Heart left ventricle (tissue), 16 donors: ENCODE measurements at places on chromosomes 16 and 17. TPM values are rescaled to one million over a fixed set of nuclear protein-coding genes. Genes with fewer than 3 reads are reported as not detected.
A peak's percentile ranks its signal among the peaks of the same experiment; 100 is the strongest.

NPIPA1 gene
- 46.5 TPM for total RNA-seq

RHOT2 gene
- total RNA-seq, result 82.1 TPM

GDPD3 gene
- 1.8 TPM for total RNA-seq

SLFN14 gene
- total RNA-seq, result not detected

ABCC3 gene
- total RNA-seq, result 1.8 TPM

ACSM2A gene
- total RNA-seq, result not detected

KRT9 gene
- total RNA-seq, result not detected

TPSD1 gene
- not detected for total RNA-seq

KRT32 gene
- not detected for total RNA-seq

MSLN gene
- not detected for total RNA-seq

PFAS gene
- 23.8 TPM for total RNA-seq

- H3K4me3 ChIP-seq, result no peak overlapping the region
- no peaks in the 10 kb centered on the region for H3K36me3 ChIP-seq
- DNase-seq, result no peak
- no peaks in the 10 kb centered on the region for H3K27me3 ChIP-seq
- H3K4me1 ChIP-seq, result no peaks in the 10 kb centered on the region
Measured at GRCh38 chr17:6423931-6424330, 11.0 kb downstream of the AIPL1 start.

DNA sequence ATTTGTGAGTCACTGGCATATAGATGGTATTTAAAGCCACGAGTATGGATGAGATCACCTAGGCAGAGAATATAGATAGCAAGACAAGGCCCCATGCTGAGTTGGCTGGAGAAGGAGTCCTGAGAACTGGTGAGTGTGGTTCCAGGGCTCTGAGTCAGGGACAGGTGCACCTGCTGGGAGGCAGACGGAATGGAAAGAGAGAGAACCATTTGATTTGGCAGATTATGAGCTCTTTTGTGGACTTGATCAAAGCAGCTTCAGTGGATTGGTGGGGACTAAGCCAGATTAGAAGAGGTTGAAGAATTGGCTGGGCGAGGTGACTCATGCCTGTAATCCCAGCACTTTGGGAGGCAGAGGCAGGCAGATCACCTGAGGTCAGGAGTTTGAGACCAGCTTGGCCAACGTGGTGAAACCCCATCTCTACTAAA lies 4.3 kb upstream of the C16orf92 start:
- H3K27me3 ChIP-seq, result no peaks in the 10 kb centered on the region
- DNase-seq, result no peak
- H3K36me3 ChIP-seq, result no peaks in the 10 kb centered on the region
- no peak overlapping the region for H3K4me3 ChIP-seq
- H3K4me1 ChIP-seq, result no peaks in the 10 kb centered on the region
- H3K27ac ChIP-seq, result no peak overlapping the region

- H3K27me3 ChIP-seq, result no peaks in the 10 kb centered on the region
- peaks cover 3% of the 10 kb centered on the region for H3K4me1 ChIP-seq
- H3K36me3 ChIP-seq, result peaks cover 39% of the 10 kb centered on the region
- DNase-seq, result no peak
- H3K4me3 ChIP-seq, result no peak overlapping the region
Measured at GRCh38 chr17:44176671-44177501, 6.4 kb downstream of the ASB16 start.

GRCh38 chr16:80166082-80166481 lies 374.7 kb upstream of the DYNLRB2 start:
- H3K36me3 ChIP-seq, result no peaks in the 10 kb centered on the region
- DNase-seq, result no peak
- H3K4me1 ChIP-seq, result no peaks in the 10 kb centered on the region
- no peak overlapping the region for H3K27ac ChIP-seq

DNA sequence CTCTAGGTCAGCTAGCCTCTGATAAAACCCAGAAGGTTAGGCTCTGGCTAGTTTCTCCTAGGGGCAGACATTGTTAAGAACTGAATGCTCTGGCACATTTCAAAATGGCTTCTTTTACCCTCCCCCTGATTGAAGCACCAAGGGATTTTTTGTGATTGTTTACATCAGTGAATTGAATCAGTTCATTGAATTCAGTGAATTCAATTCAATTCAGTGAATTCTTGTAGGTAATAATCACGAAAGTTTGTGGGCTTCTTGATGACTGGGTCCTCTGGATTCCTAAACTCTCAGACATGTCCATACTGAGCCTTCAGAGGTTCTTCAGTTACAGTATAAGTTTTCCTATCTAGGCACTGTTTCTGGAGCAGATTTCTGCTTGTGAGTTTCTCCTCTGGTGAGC lies 135.2 kb upstream of the ELAC2 start:
- H3K36me3 ChIP-seq, result no peaks in the 10 kb centered on the region
- H3K4me3 ChIP-seq, result no peak overlapping the region
- no peaks in the 10 kb centered on the region for H3K4me1 ChIP-seq
- no peak for DNase-seq
- no peaks in the 10 kb centered on the region for H3K27me3 ChIP-seq
- H3K27ac ChIP-seq, result no peak overlapping the region

DNA sequence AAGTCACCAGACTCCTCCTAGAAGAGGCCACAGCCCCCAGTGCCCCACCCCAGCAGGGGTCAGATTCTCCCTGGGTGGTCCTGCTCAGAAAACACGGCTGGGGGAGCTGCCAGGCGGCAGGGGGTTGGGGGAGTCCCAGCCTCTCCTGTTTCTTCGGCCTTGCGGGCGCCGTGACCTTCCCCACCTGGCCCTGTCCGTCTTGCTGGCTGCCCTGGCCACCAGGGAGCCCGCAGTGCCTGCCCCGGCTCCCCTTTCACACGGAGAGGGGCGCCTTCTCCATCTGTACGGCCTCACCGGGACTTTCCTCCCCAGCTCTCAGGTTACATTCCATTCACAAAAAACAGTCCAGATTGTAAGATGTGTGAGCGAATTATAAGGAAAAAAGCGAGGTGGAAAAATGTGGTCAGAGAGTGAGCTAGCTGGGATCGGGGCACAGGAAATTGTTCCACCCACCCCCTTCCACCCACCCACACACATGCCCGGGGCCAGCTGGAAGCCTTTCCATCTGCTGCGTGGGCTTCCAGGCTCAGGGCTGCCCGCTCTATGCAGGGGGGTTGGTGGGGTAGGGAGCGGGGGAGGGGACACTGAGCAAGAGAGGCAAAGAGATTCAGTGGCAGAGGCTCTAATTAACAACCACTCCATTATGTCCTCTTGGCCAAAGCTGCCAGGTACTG lies 14.6 kb upstream of the CIBAR2 start:
- no peaks in the 10 kb centered on the region for H3K27me3 ChIP-seq
- H3K27ac ChIP-seq, result no peak overlapping the region
- H3K4me1 ChIP-seq, result peaks cover 47% of the 10 kb centered on the region
- H3K36me3 ChIP-seq, result no peaks in the 10 kb centered on the region

GRCh38 chr17:64380985-64381384 lies 9.7 kb downstream of the PECAM1 start:
- peaks cover 22% of the 10 kb centered on the region for H3K4me1 ChIP-seq
- H3K27me3 ChIP-seq, result no peaks in the 10 kb centered on the region
- no peak for DNase-seq

DNA sequence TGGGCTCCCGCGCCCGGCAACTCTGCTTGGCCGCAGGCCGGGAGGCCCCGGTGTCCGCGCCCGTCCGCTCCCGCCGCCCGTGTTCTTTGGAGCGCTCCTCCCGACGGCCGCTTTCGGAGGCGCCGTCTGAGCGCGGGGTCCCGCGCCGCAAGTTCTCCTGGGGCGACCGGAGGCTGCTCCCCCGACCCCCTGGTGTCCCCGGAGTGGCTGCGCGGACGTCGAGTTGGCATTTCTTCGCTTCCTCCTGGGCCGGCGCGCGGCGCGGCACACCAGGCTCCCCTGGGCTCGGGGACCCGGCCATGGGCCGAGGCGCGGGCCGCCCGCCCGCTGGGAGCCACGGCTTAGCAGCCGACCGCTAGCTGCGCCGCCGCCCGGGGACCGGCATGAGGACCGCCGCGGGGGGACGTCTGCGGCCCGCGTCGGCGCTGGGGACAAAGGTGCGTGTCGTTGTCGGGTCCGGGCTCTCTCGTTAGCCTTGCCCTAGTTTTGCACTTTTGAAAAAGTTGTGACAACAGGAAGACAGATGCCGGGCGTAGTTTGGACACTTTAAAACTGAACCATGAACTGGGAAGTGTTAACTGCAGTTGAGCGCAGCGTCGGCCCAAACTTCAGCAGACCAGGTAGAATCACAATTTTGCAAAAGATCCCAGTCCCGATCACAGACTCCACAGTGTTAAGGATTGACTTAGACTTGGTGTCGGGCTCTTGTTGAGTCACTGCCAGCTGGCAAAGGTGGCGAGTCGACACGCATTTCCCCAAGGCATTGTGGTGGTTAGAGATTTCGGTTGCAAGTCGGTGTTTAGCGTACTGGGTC lies 700 bp downstream of the UBN1 start:
- H3K4me1 ChIP-seq, result peaks cover 61% of the 10 kb centered on the region
- H3K4me3 ChIP-seq, result peak overlapping the region; percentile 90
- H3K36me3 ChIP-seq, result peaks cover 28% of the 10 kb centered on the region
- peak; percentile 71 for DNase-seq

DNA sequence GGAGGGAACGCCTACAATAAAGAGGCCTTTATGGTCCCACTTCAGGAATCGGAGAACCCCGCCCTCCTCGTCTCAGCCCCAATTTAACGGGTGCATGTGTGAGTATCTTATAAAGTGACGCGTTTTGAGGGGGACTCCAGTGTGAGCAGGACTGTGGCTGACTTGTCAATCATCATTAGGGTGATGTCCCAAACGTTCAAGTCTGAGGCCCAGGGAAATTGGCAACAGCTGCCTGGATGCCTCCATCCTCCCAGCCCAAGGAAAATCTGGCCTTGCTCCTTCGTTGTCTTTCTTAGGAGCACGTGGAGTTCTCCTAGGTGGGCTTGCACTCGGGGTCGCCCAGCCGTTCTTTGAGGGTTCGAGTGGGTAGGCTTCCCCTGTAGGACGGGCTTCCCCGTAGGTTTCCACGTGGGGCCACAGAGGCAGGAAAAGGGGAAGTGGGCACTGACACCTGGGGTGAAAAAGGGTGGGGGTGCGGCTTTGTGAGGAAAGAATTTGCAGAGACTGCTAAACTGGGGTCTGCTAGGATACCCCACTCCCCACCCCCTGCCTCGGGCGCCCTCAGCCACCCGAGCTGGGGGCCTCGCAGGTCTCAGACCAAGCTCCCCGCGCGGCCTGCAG lies 561 bp upstream of the HERPUD1 start:
- DNase-seq, result no peak
- H3K4me1 ChIP-seq, result peaks cover 23% of the 10 kb centered on the region
- H3K4me3 ChIP-seq, result peak overlapping the region; percentile 96
- H3K27me3 ChIP-seq, result no peaks in the 10 kb centered on the region
- H3K27ac ChIP-seq, result peak overlapping the region; percentile 100

GRCh38 chr17:50111673-50112655 lies 16.8 kb downstream of the PDK2 start:
- H3K4me1 ChIP-seq, result peaks cover 29% of the 10 kb centered on the region
- no peak overlapping the region for H3K4me3 ChIP-seq
- H3K36me3 ChIP-seq, result no peaks in the 10 kb centered on the region
- peak overlapping the region; percentile 99 for H3K27ac ChIP-seq

DNA sequence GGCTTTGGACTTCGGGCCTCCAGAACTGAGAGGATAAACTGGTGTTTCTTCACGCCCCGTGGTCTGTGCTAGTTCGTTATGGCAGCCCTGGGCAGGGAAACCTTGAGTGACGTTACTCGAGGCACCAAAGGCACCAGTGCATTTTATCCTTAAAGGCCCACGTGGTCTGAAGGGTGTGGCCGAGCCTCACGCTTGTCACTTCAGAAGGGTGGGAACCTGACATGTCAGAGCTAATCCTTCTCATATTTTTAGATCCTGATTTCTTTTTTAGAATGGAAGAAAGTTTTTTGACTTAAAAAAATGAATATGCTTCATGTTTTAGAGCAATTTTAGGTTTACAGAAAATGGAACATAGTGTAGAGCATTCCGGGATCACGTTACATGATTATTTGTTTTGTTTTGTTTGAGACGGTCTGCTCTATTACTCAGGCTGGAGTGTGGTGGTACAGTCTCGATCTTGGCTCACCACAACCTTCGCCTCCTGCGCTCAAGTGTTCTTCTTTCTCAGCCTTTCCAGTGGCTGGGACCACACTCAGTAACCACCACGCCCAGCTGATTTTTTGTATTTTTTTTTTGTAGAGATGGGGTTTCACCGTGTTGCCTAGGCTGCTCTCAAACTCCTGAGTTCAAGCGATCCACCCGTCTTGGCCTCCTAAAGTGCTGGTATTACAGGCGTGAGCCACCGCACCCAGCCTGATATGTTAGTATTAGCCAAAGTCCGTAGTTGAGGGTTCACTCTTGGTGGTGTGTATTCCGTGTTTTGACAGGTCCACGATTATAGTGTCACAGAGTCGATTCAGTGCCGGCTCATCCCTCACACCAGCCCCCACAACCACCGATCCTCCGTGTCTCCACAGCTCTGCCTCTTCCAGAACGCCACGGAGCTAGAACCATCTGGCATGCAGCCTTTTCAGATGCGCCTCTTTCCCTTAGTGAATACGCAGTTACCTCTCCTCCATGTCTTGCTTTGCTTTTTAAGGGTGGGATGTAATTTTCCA lies 47.9 kb downstream of the RAB11FIP3 start:
- no peak overlapping the region for H3K27ac ChIP-seq
- DNase-seq, result no peak
- no peaks in the 10 kb centered on the region for H3K27me3 ChIP-seq
- H3K4me3 ChIP-seq, result no peak overlapping the region
- H3K36me3 ChIP-seq, result peaks cover 25% of the 10 kb centered on the region
- H3K4me1 ChIP-seq, result peaks cover 11% of the 10 kb centered on the region

DNA sequence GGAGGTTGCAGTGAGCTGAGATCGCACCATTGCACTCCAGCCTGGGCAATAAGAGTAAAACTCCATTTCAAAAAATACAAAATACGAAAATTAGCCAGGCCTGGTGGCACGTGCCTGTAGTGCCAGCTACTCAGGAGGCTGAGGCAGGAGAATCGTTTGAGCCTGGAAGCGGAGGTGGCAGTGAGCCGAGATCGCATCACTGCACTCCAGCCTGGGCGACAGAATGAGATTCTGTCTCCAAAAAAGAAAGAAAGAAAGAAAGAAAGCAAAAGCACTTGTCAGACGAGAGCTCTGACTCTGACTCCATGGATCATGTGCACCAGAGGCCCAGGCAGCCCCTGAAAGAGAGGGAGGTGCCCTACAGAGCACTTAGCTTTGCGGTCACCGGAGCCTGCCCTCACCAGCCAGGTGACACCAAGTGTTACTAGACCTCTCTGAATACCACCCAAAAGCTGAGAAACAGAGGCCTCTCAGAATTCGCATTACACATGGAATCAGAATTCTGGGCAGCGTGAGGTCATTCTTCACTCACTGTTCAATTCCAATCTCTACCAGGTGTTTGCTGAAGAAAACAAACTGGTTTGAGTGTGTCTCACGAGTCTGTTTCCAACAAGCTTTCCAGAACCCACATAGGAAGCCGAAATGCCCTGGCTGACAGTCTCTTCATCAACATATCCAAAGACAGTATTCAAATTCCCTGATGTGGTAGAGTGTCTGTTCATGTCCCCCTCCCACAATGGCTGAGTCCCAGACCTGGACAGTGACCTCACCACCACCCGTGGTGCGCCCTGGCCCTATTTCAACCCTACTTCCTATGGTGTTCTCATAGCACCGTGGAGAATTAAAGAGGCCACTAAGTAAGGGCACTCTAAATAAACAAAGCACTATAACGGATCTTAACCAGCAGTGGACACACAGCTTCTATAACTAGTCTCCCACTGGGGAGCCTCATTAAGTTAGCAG lies 1.5 kb downstream of the FLCN start:
- H3K4me1 ChIP-seq, result peaks cover 58% of the 10 kb centered on the region
- peak overlapping the region; percentile 99 for H3K4me3 ChIP-seq
- DNase-seq, result no peak
- H3K36me3 ChIP-seq, result peaks cover 25% of the 10 kb centered on the region

GRCh38 chr17:47603830-47604597 lies 45.7 kb upstream of the KPNB1 start:
- no peaks in the 10 kb centered on the region for H3K27me3 ChIP-seq
- peaks cover 99% of the 10 kb centered on the region for H3K36me3 ChIP-seq
- DNase-seq, result no peak
- H3K27ac ChIP-seq, result peak overlapping the region; percentile 61
- peaks cover 4% of the 10 kb centered on the region for H3K4me1 ChIP-seq
- no peak overlapping the region for H3K4me3 ChIP-seq
